Stromal cell of bone marrow (primary cell): ENCODE measurements at places on chromosomes 4 and X.

GRCh38 chr4:81896936-81897335, 425.2 kb upstream of the RASGEF1B start:
- DNase-seq = no peak

- no peak for DNase-seq
These were observed 1.2 kb downstream of the RAB9B start for GRCh38 chrX:103830848-103831247.

DNA sequence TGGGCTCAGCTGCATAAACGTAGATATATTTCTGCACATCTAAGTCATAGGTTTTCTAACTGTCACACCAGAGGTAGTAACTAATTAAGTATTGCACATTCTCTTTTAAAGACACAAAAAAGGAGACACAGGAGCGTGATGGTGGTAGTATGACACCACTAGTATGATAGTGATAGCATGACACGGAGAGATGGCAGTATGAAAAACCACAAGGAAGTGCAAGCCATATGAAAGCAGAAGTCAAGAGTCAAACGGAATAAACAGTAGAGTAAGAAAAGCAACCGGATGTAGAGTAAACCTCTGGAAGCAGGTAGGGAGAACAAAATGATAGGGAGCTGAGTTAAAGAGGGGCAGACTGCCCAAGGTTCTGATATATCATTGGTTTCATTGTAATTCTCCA, 382.2 kb upstream of the INTU start:
- no peak for DNase-seq

DNA sequence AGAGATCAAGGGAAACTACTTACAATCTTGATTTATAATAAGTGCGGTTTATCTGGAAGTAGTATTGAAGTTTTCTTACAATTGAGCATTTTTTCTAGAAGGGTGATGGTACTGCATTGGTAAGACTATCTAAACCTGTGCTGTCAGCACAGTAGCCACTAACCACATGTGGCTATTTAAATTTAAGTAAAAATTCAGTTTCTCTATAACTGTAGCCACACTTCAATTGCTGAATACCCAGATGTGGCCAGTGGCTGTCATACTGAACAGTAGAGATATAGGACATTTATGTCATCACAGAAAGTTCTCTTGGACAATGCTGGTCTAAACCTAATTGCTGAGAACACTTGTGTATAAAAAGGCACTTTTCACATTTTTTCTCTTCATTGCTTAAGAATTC, 222.7 kb downstream of the CBR4 start:
- DNase-seq = no peak

DNA sequence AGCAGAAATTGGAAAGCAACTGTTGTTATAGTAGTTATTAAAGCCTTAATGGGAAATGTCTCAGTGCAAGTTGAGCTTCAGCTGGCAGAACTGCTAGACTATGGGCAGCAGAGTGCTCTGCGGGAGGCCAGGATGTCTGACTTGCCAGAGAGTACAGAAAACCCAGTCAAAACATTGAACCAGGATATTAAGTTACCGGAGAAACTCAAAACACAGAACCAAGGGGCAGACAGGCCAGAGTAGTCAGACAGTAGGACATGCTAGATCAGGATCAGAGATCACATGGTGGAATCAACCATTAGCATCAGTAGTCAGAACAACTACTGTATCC, 72.9 kb upstream of the TNIP3 start:
- DNase-seq = no peak

DNA sequence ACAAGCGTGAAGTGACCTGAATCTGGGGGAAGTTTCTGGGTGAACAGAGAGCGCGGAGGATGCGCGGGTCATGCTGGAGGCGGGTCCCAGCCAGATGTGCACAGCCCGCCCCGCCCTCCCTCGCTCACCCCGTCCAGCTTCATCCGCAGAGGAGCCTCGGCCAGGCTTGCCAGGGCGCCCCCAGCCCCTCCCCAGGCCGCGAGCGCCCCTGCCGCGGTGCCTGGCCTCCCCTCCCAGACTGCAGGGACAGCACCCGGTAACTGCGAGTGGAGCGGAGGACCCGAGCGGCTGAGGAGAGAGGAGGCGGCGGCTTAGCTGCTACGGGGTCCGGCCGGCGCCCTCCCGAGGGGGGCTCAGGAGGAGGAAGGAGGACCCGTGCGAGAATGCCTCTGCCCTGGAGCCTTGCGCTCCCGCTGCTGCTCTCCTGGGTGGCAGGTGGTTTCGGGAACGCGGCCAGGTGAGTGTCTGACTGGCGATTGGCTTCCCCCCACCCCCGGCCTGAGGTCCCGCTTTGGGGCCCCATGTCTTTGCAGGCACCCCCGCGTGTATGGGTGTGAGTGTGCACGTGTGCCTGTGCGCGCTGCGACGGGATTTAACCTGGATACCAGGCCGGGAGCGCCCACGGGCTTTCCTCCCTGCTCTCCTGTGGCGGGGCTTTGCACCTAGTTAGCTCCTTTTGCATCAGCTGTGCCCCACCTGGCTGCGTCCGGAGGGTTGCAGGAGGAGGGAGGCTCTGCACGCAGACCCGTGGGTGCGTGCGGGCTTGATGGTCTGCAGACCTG, at the start of gene EGFL6:
EGFL6 (plus strand) TSS at position 123 of the 782 bp plus-strand sequence; CDS start at position 384, 261 bp downstream.
- no peak for DNase-seq
